ENCODE measurements at places on chromosomes 2 and 18.

GRCh38 chr2:216245391-216245975, 126.8 kb downstream of the MARCHF4 start:
- DNase-seq = no peak

- no peak for DNase-seq
These were observed 77.6 kb upstream of the ZNF516 start for GRCh38 chr18:76572518-76573247.

DNA sequence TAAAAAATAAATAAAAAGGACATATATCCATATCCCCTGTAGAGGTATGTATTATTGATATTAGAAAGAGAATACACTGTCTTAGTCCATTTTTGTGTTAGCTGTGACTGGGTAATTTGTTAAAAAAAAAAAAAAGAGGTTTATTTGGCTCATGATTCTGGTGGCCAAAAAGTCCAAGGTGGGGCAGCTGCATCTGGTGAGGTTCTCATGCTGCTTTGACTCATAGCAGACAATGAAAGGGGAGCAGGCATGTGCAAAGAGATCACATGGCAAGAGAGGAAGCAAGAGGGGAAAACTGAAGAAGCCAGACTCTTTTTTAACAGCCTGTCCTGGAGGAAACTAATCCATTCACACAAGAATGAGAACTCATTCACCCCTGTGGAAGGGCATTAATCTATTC, 101.6 kb upstream of the MAP4K3 start:
- no peak for DNase-seq

DNA sequence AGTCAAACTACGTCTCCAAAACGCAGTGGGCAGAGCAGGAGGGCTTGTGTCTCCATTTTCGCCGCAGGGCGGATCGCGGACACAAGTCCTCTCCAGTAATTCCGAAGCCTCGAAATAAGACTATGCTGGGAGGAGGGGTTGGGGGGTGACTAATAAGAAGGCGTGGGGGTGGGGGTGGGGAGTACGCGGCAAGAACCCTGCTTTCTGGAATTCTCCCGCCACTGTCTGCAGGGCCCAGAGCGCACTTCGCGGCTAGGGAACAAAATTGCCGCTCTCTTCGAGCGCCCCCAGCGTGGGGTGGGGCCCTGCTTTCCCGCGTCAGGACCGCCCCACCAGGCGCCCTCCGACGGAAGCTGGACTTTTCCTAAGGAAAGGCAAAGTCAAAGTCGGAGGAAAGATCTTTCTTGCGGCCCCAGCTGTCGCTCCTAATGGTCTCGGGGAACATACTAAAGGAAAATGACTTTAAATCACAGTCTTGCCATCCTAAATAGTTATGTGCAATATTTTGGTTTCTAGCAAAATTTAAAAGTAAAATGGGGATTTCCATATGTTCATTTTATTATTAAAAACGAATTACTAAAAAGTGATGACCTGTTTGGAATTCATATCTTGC, 11.9 kb downstream of the NR4A2 start:
- DNase-seq = no peak

DNA sequence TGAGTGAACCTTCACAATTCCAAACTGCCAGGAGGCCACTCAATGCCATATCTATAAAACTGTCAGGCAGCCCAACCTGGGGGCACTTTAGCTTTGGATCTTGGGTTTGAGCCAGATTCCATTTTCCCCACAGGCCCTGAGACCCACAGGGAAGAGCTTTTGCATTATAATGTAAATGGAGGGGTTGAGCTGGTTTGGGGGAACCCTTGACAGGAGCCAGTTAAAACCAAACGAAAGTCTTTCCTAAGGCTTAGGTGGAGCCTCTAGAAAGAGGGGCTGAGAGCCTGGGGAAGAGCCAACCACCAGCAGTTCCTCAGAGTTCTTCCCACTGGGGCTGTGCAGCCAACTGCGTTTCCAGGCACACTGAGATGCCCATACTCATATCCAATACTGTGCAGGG, 42.7 kb downstream of the BCL11A start:
- DNase-seq = no peak

GRCh38 chr2:15881120-15881433, 59.3 kb upstream of the MYCN start:
- no peak for DNase-seq
